ENCODE measurements at places on chromosomes 6 and 20.
A peak's percentile ranks its signal among the peaks of the same experiment; 100 is the strongest.

- DNase-seq = no peak
Measured at GRCh38 chr6:20105838-20106237, 106.4 kb downstream of the MBOAT1 start.

- no peak for DNase-seq
Measured at GRCh38 chr20:38128691-38129090, 36.4 kb downstream of the TGM2 start.

- DNase-seq = peak; percentile 8
Measured at GRCh38 chr20:21702553-21703470, 2.7 kb upstream of the PAX1 start.

GRCh38 chr6:149357726-149358538 lies 40.4 kb downstream of the TAB2 start:
- DNase-seq = no peak

GRCh38 chr6:78618970-78619369 lies 248.4 kb upstream of the IRAK1BP1 start:
- peak; percentile 39 for DNase-seq

DNA sequence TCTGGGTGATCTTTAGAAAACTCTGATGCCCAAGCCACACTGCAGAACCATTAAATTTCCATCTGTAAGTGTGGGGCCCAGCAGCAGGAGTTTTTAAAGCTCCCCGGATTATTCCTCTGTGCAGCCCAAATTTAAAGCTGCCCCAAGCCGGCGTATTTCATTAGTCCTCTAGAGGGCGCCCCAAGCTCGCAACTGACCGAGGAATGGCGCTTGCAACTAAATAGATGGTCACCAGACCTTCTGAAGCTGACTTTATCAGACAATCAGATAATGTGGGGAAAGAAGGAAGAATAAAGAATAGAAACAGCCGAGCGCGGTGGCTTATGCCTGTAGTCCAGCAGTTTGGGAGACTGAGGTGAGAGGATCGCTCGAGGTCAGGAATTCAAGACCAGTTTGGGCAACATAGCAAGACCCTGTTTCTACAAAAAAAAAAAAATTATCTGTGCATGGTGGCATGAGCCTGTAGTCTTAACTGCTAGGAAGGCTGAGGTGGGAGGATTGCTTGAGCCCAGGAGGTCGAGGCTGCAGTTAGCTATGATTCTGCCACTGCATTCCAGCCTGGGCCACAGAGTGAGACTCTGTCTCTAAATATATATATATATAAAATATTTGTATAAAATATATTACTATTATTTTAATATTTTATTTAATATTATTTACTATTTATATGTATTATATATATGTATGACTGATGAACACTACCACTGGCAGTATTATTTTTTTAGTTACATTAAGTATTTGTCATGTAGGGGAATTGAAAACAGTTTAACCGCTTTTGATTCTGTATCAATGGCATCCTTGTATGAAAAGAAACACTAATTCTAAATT lies 56.0 kb downstream of the OTOR start:
- DNase-seq = peak; percentile 43

GRCh38 chr20:16615199-16615598 lies 42.0 kb upstream of the KIF16B start:
- peak; percentile 31 for DNase-seq
